Stimulated activated CD8-positive, alpha-beta memory T cell treated with anti-CD3 and anti-CD28 coated beads, Interleukin-4, amount 100 ng/mL, for 1 hour (primary cell): ENCODE measurements at places on chromosomes 6 and 20.

- no peak for DNase-seq
Measured at GRCh38 chr20:23533161-23533560, 35.1 kb downstream of the CST9L start.

DNA sequence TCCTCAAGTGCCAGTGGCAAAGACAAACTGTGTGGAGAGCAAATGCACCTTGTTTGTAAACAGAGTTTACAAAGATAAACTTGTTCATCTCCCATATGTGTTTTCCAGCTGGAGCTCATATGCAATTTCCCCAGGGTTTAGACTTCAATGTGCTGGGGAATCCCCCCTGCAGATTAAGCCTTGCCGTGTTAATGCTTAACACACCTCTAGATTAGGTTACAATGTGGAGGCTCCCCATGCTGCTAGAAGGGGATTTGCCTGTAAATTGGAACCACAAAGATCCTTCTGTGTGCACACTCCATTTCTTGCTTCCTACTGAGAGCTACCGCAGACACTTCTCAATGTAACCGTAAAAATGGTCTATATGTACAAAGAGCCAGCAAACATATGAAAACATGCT lies 263.1 kb downstream of the TBX18 start:
- no peak for DNase-seq

GRCh38 chr6:26593278-26594130 lies 3.2 kb upstream of the ABT1 start:
- DNase-seq, result no peak

DNA sequence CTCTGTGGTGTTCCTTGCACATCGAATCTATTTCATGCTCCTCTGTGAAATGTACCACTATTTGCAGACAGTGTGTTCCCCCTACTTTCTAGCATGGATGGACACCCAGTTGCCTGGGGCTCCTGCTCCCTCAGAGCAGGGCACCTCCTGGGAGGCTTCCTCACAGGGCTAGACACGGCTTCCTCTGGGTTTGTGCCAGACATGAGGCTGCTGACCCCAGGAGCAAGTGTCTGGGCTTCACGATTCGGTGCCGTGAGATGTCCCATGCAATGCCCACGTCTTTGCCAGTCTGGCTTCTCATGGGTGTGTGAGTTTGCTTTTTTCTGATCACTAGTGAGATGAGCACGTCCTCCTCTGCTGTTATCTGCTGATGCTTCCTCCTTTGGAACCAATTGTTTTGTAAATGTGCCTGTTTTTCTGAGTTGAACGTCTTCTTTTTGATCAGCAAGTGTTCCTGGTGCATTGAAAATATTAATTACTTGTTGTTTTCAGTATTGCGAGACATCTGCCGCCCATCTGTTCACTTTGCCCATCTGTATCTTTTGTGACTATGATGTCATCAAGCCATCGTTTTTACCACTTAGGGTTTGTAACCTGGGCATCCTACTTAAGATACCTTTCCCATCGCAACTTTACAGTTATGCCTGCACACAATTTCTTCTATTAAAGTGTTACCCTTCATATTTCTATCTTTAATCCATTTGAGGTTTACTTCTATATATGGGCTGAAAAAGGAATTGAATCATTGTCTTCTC lies 92.0 kb downstream of the TTLL2 start:
- DNase-seq, result no peak

GRCh38 chr20:8718279-8718678 lies 350.6 kb upstream of the PLCB4 start:
- DNase-seq, result no peak

GRCh38 chr20:56278196-56278595 lies 29.7 kb downstream of the MC3R start:
- no peak for DNase-seq

GRCh38 chr20:50578778-50579165 lies 68.6 kb downstream of the PTPN1 start:
- no peak for DNase-seq

GRCh38 chr6:39882531-39882899 lies 51.7 kb downstream of the MOCS1 start:
- no peak for DNase-seq
